ENCODE measurements at places on chromosomes 12 and 14.

DNA sequence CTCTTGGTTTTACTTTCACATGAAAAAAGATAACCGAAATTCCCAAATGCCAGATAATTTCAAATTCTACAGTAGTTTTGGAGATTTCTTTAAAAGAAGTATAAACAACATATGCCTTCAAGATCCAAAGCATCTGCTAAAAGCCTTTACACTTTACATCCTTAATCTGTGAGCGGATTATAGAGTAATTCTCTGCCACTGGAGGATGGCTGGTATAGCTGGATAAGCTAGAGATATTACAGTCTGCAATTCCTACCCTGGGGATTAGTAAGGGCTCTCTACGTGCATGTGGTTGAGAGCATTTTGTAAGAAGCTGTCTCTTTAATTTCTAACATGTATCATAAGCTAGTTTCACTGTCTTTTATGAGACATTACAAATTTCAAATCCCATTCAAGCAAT, 240.3 kb upstream of the HMGA2 start:
- no peak for DNase-seq

DNA sequence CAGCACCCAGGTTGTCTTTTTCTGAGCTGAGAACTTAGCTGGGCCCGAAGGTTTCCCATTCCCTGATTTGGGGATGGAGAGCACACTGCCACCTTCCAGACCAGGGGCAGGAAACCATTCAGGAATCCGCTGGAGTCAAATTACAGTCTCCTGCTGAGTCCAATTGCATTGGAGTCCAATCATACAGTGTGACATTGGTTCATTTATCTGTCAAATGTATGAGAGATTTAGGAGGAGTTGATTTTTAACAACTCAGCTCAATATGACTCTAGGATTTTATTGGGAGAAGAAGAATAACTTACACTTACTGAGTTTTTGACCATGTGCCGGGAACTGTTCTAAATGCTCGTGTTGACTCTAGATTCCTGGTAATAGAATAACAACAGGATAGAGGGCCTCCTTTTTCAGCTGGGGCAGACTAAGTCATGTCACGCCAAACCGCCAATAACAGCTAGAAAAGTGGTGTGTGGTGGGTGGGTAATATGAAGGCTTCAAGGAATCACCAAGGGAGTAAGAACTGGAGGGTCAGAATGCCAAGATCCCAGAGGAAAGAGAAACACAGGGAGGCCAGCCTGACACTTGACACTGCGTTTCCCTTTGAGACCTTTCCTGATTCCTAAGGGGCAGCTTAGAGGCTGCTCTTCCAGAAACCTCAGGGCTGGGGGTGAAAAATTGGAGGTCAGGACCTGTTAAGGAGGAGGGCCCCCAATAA, 11.5 kb downstream of the SYNDIG1L start:
- no peak for DNase-seq

DNA sequence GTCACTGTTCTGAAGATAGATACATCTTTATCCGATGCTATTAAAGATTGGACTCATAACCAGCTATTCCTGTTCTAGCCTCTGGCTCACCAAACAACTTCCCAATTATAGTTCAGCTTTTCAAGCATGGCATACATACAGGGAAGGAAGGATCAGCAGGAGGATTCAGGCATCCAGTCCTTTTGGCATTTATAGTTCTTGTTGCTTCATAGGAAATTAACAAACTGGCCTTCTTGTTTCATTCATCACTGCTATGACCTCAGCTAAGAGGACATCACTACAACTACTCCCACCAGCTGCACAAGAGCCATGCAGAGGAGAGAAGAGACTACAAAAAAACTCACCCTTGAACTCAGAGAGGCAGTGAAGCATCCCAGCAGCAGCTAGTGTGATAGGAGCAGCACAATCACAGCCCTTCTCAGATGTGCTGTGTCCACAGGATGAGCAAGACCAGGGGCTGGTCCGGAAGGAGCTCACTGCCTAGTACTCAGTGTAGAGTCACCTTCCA, 100.5 kb downstream of the SPTSSA start:
- DNase-seq: peak; percentile 51

DNA sequence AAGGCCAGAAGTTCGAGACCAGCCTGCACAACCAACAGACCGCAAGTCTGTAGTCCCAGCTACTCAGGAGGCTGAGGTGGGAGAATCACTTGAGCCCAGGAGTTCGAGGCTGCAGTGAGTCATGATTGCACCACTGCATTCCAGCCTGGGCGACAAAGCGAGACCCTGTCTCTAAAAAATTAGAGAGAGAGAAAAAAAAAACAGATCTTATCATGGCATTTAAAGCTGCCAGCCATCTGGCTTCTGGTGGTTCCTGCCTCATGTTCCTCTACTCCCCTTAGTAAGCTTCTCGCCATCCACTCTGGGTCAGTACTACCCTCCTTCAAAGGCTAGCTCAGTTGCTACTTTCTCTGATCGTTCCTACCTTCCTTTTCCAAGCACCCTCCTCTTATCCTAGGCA, 16.1 kb downstream of the CLSTN3 start:
- no peak for DNase-seq

- no peak for DNase-seq
Observed at GRCh38 chr12:29253906-29254625, 105.0 kb downstream of the FAR2 start.

DNA sequence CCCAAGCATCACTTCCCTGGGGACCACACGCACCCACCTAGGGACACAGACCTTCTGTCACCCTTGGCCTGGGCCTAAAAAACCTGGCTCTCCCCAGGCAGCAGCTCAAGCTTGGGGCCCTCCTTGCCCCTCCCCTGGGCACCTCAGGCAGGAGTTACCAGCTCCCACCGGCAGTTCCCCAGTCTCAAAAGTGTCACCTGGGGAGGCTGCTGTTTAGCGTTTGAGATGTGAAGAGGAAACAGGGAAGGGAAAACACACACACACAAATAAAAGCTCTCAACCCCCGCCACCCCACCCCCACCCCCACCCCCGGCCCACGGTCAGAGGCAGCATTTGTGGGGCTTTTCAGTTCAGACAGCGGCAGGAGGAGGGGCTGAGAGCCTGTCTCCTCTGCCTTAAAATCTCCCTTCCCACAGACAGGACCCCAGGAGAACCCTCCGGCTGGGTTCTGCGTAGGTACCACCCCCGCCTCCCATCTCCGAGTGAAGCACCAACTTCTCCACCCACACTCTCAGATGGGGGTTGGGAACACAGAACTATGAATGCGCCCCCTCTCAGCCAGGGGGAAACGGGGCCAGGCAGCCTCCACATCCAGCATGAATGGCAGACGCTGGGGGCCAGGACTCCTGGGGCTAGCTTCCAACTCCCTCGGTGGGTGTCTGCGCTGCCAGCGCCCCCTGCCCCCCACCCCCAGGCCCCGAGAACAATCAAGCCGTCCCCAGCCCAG, 3.0 kb downstream of the NCOR2 start:
- no peak for DNase-seq

DNA sequence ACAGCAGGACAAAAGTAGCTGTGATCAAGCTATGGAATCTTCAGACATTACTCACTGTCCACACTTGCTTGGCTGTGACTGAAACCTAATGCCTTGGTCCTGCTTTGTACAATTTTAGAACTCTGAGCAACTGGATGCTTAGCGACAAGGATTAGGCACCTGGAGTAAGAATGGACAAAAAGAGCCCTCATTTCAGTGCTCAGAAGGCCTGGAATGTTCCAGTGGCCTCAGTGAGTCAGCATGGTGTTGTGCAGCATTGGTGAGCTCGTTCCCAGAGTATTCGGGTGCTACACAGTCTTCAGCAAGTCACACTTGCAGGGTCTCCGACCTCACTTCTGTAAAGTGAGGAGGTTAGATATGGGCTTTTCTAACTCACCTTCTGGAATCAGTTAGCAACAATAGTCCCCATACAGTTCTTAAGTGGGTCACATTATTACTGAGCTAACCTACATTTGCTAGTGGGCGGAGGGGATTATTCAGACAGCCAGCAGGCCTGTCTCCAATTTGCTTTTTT, 108.0 kb upstream of the MDM1 start:
- peak; percentile 88 for DNase-seq

DNA sequence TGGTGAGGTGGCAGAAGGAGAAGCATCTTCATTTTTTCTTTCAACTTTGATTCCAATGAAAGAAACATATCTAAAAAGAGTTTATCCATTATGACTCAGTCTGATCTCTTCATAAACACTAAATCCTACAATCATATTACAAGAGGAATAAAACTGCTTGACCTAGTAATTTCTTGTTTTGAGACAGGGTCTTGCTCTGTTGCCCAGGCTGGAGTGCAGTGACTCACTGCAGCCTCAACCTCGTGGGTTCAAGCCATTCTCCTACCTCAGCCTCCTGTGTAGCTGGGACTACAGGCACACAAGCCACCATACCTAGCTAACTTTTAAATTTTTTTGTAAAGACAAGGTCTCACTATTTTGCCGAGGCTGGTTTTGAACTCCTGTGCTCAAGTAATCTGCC, 147.2 kb downstream of the NDUFA12 start:
- no peak for DNase-seq

DNA sequence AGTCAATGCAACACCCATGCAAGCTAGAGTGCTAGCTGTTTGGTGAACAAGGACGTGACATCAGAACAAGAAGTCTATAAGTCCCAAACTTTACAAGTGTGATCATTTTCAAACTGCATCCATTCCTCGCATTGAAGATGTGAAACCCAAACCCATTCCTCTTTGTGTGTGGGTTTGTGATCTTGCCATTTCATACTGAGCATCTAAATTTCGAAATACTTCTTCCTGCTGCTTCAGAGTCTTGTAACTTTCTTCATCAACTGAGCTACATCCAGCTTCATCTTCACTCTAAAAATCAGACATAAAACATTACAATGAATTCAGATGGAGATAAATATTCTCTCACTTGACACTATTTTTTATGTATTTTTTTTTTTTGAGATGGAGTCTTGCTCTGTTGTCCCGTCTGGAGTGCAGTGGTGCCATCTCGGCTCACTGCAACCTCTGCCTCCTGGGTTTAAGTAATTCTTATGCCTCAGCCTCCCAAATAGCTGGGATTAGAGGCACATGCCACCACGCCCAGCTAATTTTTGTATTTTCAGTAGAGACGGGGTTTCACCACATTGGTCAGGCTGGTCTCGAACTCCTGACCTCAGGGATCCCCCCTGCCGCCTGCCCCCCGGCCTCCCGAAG, 4.8 kb upstream of the ZCCHC8 start:
- DNase-seq: no peak
